ENCODE measurements at places on chromosomes 1 and 21.

- DNase-seq, result no peak
These were observed 185.6 kb downstream of the TGFBR3 start for GRCh38 chr1:91700332-91700731.

- no peak for DNase-seq
These were observed 2.5 kb upstream of the FNDC10 start for GRCh38 chr1:1602304-1602967.

DNA sequence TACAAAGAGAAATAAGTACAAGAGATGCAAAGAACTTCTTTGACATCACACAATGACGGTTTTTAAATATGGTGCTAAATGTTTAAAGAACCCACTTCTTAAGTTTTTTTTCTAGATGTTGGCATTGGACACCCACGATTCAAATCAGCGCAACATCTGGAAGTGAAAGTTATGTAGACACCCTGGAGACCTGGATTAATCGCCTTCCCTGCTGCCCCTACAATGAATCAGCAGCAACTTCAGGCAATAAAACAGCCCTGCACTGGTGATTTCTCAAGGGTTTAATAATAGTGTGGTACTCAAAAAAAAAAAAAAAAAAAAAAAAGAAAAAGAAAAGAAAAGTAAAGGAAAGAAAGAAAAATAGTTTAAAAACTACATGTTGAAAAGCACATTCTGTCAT lies 248.3 kb downstream of the NUF2 start:
- DNase-seq, result no peak

GRCh38 chr1:216599851-216600250 lies 123.4 kb downstream of the ESRRG start:
- no peak for DNase-seq

DNA sequence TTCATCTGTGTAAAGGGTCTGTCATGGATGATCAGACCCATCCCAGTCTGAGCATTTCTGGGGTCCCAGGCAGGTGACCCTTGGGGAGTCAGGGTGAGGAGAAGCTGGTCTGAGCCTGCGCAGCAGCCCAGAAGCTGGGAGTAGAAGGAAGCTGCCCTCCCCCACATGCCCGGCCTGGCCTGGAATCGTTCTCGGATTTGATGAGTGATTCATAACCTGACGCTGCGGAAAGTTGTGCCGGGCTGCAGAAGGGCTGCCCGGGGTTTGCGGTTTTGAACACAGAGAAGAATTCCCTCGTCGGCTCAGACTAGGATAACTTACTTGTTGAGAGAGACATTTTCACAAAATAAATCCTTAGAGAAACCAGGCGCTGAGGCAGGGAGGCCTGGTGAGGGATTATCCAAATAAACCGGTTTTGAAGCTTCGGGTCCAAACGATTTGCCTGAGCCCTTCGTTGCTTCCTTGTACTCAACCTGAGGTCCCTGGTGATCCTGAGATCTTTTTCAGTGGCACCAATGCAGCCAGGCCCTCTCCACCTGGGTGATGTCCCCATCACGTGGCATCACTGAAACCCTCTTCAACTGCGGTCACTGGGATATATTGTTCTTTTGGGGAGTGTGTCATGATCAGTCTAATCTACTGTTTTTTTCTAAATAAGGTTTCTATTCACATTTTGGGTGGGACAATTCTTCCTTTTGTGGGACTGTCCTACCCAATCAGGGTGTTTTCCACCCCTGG lies 29.2 kb downstream of the EPHB2 start:
- DNase-seq, result no peak

GRCh38 chr1:90045853-90046563 lies 51.1 kb downstream of the ZNF326 start:
- DNase-seq, result no peak

- no peak for DNase-seq
These were observed 43.6 kb downstream of the GNB1 start for GRCh38 chr1:1847061-1847850.

GRCh38 chr1:12075195-12076114 lies 12.4 kb downstream of the TNFRSF8 start:
- no peak for DNase-seq

- DNase-seq, result no peak
These were observed 33.0 kb upstream of the IVNS1ABP start for GRCh38 chr1:185350027-185350442.

DNA sequence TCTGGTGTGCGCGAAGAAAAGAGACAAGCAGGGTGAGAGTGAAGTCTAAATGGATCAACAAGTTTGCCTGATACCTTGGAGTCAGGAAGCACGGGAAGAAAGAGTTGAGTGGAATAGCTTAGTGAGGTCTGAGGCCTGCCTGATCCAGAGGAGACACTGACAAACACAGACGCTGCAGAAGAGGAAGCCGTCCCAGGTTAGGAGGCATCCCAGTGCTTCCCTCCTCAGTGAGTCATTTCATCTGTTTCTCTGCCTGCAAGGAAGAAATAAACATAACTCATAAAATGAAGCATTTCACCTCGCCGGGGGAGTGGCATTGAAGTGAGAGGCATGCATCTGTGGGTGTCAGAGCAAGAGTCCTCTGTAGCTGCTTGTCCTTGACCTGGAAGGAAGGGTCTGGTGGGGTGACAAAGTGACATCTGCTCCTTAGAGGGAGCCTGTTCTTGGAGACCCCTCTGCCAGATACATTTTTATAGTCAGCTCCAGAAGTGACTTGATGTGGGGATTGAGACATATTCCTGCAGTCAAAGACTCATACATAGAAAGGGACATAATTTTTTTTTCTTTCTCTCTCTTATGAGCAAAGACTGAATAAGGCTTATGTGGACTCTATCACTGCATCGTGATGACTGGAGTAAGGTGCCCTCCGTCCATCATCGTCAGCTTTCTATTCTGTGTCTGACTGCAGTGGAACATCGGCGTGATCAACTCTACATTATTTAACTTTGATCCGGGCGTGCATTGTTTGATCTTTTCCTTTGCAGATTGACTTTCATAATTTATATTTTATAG lies 256.7 kb downstream of the KIF26B start:
- DNase-seq, result no peak
